DMS79 (cell line): ENCODE measurements at places on chromosomes 6 and 20.

DNA sequence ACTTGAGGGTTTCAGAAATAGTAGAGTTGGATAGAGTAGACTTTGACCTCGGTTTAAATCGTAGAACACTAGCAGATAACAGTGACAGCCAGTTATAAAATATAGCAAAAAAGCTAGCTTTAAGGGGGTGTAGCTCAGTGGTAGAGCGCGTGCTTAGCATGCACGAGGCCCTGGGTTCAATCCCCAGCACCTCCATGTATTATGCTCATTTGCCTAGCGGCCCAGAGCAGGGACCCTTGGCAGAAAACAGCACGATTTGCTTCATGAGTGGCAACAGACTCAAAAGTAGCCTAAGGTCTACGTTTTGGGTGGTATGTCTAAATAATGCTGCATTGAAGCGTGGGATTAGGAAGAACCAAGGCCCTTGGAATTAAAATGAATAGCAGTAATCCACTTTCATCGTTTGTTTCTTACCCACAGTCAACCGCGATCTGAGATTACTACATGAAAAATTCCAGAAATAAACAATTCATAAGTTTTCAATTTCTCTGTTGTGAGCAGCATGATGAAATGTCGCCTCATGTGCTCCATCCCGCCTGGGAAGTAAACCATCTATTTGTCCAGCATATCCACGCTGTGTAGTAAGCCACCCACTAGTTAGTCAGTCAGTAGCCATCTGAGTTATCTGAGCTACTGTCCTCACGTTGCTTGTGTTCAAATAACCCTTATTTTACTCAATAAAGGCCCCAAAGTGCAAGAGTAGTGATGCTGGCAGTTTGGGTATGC lies 184.9 kb downstream of the GPX5 start:
- DNase-seq = no peak

- no peak for DNase-seq
Observed at GRCh38 chr6:148104131-148104530, 238.5 kb upstream of the SASH1 start.

GRCh38 chr6:158233214-158233795 lies 65.2 kb downstream of the GTF2H5 start:
- DNase-seq = no peak

DNA sequence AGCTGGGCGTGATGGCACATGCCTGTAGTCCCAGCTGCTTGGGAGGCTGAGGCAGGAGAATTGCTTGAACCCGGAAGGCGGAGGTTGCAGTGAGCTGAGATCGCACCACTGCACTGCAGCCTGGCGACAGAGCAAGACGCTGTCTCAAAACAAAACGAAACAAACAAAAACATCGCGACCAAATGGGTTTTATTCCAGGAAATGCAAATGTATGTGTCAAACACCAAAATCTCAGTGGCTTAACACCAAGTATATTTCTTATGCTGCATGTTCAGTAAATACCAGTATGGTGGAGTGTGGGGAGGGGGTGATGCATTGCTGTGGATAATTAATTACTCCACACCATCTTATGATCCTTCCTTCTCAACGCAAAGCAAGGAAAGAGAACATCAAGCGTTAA lies 28.1 kb downstream of the ACTR5 start:
- DNase-seq = no peak

GRCh38 chr20:56953048-56953586 lies 313.3 kb downstream of the BMP7 start:
- no peak for DNase-seq

GRCh38 chr6:68638230-68638900 lies 3.3 kb downstream of the ADGRB3 start:
- no peak for DNase-seq

GRCh38 chr6:46410334-46410953 lies 80.8 kb downstream of the RCAN2 start:
- no peak for DNase-seq

- DNase-seq = no peak
Observed at GRCh38 chr6:150753371-150754064, 112.0 kb upstream of the MTHFD1L start.

DNA sequence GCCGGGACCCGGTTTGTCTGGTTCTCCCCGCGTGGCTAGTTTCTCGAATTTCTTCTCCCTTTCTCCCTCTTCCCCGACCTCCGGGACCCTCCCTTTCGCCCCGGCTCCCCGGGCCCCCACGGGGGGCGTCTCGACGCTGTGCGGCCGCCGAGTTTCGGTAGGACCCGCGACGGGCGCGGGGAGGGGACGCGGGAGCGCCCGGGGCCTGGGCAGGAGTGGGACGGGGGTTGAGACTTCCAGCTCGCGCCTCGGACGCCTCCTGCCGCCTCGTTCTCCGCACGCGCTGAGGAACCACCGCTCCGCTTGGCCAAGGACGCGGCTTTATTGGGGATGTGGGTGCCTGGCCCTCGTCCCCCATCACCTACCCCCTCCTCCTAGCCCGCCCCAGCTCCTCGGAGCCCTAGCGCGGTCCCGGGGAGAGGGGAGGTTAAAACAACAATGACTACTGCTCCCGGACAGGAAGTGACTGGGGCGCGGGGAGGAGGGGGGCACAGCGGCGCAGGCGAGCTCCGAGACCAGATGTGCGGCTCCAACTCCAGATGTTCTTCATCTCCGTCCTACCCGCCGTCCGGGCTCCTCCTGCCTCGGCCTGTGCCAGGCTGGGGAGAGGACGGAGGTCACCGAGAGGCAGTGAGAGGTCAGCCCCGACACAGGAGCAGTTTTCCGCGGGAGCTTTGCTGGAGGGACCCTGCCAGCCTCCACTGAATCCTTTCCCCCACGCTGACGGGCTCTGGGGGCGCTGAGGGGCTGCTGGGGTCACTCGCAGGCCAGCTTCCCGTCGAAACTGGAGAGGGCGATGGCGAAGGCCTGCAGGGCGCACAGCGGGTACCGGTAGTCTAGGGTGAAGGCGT lies 917 bp upstream of the TEAD3 start:
- DNase-seq = peak; percentile 31

- no peak for DNase-seq
Observed at GRCh38 chr6:102215425-102215824, 821.9 kb downstream of the GRIK2 start.

GRCh38 chr6:56772737-56773184 lies 130.1 kb upstream of the DST start:
- no peak for DNase-seq

DNA sequence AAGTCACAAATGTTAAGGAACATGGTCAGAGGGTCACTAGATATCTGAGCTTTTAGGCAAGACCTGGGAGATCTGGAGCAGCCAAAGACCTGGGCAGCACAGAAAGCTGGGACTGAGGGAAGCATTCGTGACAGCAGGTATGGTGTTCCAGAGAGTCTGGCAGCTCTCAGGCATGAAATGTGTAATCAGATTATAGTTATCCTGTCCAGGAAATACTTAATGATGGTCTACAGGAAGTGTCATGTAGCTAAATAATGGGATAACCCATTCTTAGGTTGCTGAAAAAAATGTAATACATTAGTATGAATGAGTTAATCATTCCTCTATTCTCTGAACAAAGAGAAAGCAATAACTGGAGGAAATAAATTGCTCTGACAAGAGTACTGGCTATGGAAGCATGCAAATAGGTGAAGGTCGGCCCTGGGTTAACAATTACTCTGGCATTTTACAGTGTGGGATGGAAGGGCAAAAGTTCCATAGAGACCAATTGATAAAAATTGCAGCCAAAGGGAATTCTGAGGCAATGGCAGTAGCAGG lies 740.5 kb downstream of the CBLN4 start:
- no peak for DNase-seq

- no peak for DNase-seq
Observed at GRCh38 chr20:49985617-49986016, 2.8 kb downstream of the SNAI1 start.

- DNase-seq = peak; percentile 20
Observed at GRCh38 chr20:33839591-33839990, 28.4 kb downstream of the CHMP4B start.

DNA sequence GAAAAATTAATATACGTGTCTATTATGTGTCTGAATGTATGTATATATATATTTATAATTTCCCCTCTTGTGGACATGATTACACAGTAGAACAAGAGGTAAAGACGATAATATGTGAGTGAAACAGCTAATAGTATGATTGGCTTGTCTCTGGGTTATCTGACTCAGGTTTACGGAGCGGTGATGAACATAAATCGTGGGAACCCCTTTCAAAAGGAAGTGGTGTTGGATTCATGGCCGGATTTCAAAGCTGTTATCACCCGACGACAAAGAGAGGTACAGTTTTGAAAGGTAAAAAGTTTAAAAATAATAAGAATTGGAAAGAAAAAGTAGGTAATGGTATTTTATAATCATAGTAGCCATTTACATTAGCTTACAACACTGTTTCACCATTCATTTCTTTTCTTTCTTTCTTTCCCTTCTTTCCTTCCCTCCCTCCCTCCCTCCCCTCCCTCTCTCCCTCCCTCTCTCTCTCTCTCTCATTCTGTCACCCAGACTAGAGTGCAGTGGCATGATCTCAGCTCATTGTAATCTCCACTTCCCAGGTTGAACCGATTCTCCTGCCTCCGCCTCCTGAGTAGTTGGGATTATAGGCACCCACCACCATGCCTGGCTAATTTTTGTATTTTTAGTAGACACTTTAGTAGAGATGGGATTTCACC lies 15.9 kb downstream of the GLYATL3 start:
- no peak for DNase-seq

- no peak for DNase-seq
Observed at GRCh38 chr6:105273589-105273988, 93.8 kb upstream of the POPDC3 start.

GRCh38 chr6:74574794-74575193 lies 631.1 kb downstream of the COL12A1 start:
- DNase-seq = no peak

- DNase-seq = no peak
Observed at GRCh38 chr6:137836788-137837187, 30.3 kb upstream of the TNFAIP3 start.

DNA sequence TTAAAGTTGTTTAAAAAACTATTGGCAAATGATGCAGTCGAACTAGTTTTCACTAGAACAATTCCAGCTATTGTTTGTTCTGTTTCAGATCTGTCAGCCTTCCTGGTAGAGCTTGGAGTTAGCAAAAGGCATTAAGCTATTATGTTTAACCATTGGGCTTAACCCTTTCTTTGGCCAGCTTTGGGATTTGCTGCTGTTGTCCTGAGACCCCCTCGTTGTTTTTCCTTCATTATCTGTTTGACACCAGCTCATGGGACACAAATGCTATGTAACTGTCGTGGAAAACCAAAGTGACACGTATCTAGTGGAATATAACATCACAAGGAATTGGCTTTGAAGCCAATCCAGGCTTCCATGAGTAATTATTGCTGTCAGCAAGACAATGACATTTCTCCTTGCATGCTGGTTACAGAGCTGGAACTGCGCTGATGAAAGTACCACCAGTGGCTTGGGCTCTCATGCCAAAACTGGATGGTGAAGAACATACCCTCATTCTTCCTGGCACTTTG lies 96.0 kb downstream of the EYA2 start:
- DNase-seq = no peak

- no peak for DNase-seq
Observed at GRCh38 chr6:125013938-125014660, 51.9 kb downstream of the RNF217 start.

DNA sequence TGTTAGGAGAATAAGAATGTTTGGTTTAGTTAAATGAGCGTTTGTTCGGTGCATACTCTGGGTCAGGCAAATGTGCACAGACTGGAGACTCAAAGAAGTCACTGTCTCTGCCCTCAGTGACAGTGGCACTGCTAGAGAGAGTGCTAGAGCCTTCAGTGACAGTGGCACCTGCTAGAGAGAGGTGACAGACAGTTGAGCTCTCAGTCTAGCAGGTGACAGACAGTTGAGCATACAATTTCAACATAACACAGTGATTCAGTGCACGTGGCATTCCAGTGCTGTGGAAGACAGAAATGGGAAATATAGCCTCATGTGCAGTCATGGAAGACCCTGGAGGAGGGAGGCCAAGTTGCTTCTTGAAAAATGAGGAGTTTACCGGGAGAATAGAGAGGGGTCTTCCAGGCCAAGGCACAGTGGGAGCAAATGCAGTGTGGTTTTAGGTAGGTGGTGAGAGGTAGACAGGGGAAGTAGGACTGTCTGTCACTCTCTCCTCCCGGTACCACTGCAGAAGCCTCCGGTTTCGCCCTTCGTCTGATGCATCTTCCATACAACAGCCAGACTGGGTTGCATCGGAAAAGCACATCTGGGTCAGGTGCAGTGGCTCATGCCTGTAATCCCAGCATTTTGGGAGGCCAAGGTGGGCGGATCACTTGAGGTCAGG lies 107.9 kb upstream of the CLDN20 start:
- no peak for DNase-seq

GRCh38 chr6:38161754-38162492 lies 342.4 kb downstream of the ZFAND3 start:
- no peak for DNase-seq
